Esophagus muscularis mucosa (tissue), 4 donors: ENCODE measurements at places on chromosomes 7 and 10. TPM values are rescaled to one million over a fixed set of nuclear protein-coding genes. Genes with fewer than 3 reads are reported as not detected.

GRCh38 chr10:105844241-105844640 lies 1203.2 kb downstream of the SORCS3 start:
- no peak for DNase-seq

DNA sequence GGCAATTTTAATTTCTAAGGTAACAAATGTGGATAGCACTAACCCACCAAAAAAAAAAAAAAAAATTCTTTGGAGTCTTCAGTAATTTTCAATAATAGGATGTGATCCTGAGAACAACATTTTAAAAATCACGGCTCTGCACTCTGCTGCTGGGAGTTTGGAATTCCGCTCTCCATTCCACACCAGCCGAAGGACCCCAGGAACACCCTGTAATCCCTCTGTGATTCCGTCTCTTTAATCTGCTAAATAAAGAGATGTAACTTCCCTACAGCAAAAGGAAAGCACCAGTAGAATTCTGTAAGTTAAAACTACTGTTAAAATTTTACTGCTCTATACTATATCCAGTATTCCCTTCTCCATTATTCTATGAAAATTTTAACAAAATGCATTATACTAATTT lies 284.5 kb downstream of the PTPRN2 start:
- DNase-seq: no peak

DNA sequence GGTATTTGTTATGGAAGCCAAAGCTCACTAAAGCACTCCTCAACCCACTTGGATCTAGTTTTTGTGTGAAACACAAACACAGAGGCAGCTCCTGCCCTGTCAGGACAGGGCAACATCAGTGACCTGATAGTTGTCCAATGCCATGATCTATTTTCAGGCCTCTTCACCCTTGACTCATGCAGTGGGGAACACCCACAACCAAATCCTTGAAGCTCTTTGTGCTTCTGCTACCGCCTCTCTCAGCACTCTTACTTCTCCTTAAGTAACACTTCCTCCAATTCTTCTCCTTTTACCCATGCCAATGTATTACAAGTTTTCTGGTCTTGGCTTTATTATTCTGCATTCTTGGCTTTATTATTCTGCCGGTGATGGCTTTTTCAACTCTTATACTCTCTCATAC lies 425.3 kb downstream of the INHBA start:
- no peak for DNase-seq

- no peak for DNase-seq
These were observed 59.9 kb upstream of the GLCCI1 start for GRCh38 chr7:7908622-7909145.

The RBP4 gene
- 0.99 TPM for total RNA-seq

GRCh38 chr7:44333911-44334733 lies 8.7 kb upstream of the CAMK2B start:
- peak; percentile 90 for DNase-seq

DNA sequence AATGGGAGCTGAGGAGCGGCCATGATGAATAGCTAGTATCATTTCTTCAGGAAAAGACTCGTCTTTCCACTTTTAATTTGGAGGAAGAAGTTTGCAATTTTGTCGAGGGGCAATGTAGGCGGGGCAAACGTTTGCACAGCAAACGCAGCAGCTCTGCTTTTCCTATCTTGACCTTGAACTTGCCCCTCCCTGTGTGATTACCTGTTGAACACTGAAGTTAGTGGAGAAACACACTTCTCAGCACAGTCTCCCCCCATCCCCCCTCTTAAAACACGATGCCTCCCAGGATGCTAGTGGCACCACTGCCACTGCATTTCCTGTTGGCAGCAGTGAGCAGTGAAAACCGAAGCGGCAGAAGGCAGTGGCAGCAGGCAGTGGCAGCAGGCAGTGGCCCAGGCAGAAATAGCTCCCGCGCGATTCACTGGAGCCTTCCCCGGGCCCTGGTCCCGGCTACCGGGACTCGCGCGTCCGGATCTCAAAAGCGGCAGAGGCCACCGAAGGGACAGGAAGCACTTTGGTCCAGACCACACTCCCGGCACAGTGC lies at the start of gene EPDR1:
Gene EPDR1, plus strand, starts transcription at position 336 of the 544 bp plus-strand sequence. CDS start 300 bp downstream, outside the sequence.
- DNase-seq: no peak

DNA sequence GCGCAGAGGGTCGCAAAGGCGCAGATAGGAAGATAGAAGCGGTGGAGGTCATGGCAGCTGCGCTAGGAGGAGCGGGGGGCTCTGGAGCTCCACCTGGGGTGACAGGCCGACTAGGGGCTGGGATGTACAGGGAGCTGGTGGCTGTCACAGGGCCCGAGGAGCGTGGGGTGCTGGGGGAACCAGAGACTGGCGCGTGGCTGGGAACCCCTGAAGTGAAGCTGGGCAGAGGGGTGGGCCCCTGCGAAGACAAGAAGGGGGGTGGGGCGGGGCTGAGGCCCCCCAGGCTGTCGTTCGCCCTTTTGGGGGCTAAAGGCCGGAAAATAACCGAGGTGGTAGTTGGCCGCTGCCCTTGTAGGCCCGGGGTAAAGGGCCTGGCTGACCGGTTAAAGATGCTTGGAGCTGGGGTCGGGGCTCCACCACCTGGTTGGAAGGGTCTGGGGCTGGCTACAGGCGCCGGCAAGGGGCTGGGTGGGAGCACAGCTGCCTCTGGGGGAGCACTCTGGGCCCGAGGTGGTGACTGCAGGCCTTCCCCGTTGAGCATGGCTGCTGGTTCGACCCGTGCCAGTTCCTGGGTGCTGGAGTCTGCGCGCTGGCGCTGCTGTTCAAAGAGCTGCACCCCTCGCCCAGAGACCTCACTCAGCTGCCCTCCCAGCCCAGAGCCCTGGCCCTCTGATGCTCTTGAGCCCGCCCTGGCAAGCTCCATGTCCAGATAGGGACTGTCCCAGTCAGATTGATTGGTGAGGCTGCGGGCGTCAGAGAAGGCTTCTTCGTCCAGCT lies 6.8 kb upstream of the MYOZ1 start:
- no peak for DNase-seq

DNA sequence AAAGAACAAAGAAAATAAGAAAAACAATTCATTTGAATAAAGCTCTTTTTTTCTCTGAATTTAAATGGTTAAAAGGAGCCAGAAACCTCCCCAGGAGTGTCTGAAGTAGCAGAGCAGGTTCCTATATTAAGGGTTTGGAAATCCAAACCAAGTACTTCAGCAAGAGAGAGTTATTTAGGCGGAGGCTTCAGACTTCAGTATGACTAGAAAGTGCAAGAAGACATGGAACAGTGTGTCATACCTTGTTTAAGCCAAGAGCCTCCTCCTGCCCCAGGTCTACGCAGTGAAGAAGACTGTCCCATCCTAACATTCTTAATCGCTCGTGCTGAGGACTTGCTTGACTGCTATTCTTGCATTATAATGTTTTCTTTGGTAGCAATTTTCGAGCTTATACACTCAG lies 51.3 kb downstream of the ODAD2 start:
- no peak for DNase-seq

The ADAM8 gene
- total RNA-seq: 8.9 TPM

GRCh38 chr10:129939416-129940275 lies 24.4 kb downstream of the EBF3 start:
- no peak for DNase-seq

DNA sequence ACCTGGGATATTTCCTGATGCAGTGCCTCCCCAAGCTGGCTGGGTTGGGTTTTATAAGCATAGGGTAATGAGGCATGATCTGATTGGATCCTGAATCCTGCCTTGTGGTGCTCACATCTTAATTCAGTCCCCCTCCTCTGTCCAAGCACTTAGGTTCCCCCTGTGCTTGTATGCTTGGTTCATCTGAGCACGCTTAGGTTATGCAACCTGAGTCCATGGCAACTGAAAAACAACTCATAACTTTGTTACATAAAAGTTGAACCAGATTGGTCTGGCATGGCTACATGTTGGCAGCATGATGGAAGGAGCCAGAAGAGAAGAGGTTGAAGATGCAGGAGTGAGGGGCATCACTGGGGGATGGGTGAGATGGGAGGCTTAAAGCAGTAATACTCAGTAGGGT lies 57.3 kb upstream of the OSBPL3 start:
- DNase-seq: peak; percentile 75
